OCI-LY7 (cell line): ENCODE measurements at places on chromosomes 1 and 21. TPM values are rescaled to one million over a fixed set of nuclear protein-coding genes. Genes with fewer than 3 reads are reported as not detected.

- DNase-seq = no peak
Observed at GRCh38 chr1:93979718-93980319, 70.6 kb upstream of the GCLM start.

DNA sequence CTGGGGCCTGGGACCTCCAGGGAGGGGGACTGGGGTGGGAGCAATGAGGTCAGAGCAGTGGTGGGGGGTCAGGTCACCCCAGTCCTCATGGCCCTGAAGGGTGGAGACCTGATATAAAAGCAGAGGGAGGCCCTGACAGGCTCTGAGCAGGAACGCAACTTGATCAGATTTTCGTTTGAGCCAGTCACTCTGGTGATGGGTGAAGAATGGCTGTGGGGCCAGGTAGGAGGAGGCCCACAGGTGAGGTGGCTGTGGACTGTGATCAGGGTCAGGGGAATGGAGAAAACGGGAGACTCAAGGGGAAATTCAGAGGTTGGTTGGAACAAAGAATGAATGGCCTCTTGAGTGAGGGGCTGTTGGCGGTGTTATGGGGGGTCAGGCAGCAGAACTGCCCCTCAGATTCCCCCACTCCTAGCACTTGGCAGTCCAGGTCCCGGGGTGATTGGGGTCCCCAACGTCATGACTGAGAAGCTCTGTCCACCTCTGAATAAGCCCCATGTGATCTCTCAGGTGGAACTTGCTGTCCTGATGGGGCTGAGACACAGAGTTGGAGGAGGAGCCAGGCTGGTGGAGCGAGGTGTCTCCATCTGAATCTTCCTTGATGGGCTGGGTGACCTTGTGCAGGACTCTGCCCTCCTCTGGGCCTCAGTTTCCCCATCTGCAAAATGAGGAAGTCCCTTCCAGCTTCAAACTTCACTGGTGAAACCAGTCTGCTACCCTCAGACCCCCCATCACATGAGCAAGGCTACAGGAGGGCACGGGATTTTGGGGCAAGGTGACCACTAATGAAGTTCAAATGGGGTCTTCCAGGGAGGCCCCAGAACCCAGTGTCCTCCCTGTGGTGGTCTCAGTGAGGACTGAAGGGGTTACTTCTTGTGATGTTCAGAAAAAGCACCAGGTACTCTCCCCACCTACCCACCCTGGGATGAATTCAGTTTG, 683.0 kb downstream of the MATN1 start:
- DNase-seq = no peak

DNA sequence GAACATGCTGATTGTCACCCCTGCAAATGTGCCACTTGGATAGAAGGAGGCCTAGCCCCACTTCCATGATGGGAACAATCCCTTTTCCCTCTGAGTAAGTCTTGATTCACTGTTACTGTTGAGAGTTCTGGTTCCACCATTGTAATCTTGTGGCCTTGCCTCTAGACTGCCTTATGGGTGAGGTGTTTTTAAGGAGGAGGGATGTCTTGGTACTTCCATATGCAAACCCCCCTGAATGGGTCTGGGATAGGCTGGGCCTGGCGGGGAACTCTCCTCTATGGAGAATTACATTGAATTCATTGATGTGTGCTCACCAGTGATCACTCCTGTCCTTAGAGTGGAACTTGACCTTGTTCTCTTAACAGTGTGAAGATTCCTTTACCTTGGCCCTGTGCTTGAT, 5.8 kb downstream of the GALNT2 start:
- no peak for DNase-seq

The BLACAT1 gene
- 0.29 and 0.48 TPM in 2 replicates for total RNA-seq

DNA sequence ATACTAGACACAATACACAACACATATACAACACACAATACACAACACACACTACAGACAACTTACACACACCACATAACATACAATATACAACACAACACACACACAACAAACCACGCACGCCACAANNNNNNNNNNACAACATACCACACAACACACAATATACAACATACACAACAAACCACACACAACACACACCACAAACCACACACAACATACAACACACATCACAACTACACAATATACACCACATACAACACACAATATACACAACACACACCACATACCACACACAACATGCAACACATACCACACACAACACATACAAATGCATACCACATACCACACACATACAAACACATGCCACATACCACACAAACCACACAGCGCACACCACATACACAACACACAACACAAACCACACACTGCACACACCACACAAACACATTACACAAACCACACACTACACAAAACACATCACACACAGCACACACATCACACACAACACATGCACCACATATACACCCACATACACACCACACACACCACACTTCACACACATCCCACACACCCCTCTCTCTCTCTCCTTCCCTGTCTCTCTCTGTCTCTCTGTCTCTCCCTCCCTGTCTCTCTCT, 108.3 kb downstream of the ETS2 start:
- DNase-seq = no peak

DNA sequence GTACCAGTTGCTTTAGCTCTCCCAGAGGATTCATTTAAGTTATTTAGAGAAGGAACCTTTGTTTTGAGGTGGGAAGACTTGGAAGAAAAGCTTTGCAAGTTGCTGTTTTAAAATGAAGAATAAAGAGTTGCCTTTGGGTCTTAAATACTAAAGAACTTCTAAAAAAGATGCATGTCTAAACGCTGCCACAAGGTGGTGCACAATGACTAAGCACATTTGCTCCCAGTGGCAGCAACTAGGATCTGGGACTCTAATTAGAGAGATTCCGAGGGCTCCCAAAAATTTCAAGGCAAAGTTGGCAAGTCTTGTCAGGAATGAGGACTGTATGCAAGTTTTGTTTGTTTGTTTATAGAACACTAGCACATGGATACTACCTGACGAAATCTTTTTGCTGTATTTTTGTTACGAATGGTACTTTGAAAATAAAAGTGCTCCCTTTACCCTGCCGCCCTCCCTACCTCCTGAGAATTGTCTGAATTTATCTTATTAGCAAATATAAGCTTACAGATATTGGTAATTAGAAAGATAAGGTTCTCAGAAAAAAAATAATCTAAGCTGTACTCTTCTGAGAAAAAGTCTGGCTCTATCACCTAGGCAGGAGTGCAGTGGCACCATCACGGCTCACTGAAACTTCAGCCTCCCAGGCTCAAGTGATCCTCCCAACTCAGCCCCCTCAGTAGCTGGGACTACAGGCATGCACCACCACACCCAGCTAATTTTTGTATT, 121.8 kb downstream of the HFM1 start:
- DNase-seq = peak; percentile 64

DNA sequence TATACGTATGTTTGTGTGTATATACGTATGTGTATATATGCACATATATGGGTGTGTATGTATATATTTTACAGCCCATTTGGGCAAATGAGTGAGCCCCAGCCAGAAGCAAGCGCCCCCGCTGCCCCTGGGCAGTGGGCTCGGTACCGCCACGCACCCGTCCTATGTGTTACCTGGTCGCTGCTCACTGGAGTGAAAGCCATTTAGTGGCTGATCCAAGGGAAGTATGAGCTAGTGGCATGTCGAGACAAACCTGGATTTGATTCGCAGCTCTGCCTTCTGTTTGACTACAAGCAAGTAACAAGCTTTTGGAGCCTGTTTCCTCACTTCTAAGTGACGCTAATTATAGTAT, 35.8 kb upstream of the JAK1 start:
- DNase-seq = no peak

DNA sequence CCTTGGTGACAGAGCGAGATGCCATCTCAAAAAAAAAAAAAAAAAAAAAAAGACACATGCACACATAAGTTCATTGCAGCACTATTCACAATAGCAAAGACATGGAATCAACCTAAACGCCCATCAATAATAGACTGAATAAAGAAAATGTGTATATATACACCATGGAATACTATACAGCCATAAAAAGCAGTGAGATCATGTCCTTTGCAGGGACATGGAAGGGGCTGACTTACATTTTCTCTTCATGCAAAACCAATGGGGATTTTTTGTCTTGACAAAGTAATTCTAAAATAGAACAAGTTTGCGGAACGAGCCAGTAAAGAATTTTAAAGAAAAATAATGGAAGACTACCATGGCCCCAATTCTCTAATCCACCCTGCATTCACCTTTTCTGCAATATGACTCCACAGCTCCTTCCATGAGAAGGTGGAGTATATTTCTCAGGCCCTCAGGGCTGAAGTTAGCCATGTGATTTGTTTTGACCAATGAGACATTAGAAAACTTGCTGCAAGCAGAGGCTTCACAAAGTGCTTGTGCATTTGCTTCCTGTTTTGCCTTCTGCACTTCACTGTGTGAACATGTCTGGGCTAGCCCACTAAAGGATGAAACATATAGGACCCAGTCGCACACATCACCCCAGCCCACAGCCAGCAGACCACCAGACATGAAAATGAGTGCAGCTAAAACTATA, 78.8 kb upstream of the NR5A2 start:
- DNase-seq = peak; percentile 33

The LRRC53 gene
- not detected in 2 replicates for total RNA-seq

DNA sequence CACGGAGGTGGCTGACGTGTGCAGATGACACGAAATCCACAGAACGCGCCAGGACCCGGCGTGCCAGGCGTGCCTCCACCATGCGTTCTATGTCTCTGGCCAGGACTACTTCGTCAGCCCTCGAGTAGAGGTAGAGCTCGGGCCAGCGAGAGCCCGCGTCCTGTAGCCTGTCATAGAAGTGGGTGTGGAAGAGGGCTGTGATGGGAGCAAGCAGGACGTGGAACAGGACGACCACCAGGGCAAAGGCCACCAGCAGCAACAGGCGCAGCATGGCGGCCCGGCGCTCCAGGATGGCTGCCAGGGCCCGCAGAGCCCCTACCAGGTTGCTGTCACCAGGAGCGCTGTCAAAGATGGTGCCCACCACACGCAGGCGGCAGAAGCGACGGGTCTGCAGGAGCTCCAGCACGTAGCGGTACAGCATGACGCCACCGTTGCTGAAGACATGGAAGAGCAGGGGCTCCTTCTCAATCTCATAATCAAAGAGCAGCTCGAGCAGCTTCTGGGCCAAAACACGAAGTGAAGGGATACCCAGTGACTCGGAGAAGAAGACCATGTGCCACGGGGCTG, 19.6 kb downstream of the TMEM53 start:
- DNase-seq = no peak

- DNase-seq = no peak
Observed at GRCh38 chr1:47951545-47952235, 45.5 kb downstream of the TRABD2B start.

- DNase-seq = no peak
Observed at GRCh38 chr21:20276954-20277353, 721.3 kb upstream of the NCAM2 start.

GRCh38 chr1:150551784-150552127, 2.5 kb downstream of the ADAMTSL4 start:
- DNase-seq = no peak

DNA sequence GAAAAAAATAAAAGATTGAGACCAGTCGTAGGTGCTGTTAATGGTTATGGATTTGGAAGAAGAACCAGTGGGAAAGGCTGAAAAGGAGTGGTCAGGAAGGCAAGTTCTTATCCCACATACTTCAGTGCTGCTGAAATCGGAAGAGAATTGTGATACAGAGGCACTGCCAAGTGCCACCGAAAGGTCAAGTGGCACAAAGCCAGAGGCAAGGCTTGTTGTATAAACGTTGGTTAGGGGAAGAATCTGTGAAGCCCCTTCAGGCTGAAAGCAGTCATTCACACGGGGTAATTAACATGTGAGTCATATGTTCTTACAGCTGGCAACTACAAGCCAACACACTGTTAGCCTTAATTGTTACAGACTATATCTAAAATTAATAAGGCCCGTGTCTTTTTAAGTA, 48.8 kb downstream of the ZBTB40 start:
- DNase-seq = no peak

- DNase-seq = no peak
Observed at GRCh38 chr1:109658533-109659042, 2.7 kb downstream of the GSTM4 start.

DNA sequence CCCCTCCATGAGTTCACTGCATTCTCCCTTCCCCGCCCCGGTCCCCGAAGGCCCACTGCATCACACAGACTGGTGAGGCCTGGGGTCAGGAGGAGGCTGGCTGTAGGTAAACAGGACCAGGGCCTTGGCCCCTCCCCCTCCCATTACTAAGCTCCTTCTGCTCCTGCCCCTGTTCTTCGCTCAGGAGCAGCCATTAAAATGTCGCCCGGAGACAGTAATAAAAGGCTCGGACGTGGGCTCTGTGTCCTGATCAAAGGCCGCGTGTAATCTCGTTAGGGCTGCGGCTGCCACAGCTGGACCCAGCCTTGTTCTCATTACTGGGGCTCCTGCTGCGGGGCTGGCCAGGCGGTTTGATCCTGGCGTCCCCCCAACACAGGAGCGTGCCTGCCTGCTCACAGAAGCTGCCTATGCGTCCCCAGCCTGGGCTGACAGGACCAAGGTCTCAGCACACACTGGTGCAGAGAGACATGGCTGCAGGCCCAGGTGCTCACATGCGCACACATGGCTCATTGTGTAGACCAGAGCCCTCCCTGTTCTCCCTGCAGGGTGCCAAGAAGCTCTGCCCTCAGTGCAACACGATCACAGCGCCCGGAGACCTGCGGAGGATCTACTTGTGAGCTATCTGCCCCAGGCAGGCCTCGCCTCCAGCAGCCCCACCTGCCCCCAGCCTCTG, 24.0 kb downstream of the TMEM53 start:
- DNase-seq = no peak

GRCh38 chr1:198756470-198756869, 117.6 kb downstream of the PTPRC start:
- no peak for DNase-seq

- DNase-seq = no peak
Observed at GRCh38 chr21:34336245-34336644, 27.6 kb upstream of the KCNE2 start.

GRCh38 chr1:89640440-89640839, 7.5 kb downstream of the LRRC8C start:
- DNase-seq = no peak

DNA sequence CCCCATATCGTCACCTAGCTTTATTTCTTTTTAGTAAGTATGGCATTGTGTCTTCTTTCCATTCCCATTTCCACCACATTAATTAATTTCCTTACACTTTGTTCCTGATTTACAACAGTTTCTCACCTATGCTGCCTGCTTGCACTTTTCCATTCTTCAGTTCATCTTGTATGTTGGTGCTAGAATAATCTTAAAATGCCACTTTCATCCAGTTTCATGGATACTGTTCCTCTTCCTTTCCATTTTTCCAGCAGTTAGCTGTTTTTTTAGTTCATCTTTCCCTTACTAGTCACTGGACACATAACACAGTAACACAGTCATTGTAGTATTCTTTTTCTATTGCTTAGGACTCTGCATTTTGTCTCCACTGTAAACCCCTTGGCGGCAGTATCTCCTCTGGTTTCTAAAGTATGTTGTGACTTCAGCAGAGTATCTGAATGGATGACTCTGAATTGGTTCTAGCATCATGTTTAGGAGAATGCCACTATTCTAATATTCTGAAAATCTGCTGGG, 2.1 kb downstream of the CDC7 start:
- peak; percentile 61 for DNase-seq
